ENCODE measurements at places on chromosomes 3 and 15.

DNA sequence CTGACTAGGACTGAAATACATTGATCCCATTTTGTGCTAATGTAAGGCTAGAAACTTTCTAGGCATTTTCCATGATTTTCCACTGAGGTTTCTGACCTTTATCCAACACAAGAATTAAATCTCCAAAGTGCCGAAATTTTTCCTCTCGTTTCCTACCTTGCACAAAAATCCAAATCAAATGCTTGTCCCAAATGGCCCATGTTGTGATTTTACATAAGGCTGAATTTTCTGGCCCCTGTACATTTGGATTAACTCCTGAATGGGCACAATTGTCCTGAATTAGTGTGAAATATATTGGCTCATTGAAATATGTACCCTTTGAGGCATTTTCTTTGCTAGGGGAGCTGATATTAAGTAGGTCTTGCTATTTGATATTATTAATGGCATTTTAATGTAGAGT, 105.6 kb upstream of the CBLB start:
- no peak for DNase-seq

DNA sequence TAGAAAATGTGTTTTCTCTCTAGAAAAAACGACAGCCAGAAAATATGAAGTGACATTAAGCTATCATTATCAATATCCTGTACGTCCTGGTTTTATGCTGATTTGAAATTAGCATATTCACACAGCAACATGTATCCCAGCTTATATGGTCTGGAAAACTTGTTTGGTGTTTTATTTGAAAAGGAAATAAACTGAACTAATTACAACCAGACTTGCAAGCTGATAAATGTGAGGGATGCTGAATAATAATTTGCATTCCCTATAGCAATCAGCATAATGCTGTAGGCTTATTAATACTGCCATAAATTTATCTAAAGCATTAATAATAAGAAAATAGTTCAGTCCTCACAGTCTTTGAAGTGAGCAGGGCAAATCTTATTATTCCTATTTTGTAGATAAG, 336.9 kb upstream of the UMPS start:
- no peak for DNase-seq

GRCh38 chr3:15753056-15753710, 44.6 kb downstream of the ANKRD28 start:
- DNase-seq = no peak

DNA sequence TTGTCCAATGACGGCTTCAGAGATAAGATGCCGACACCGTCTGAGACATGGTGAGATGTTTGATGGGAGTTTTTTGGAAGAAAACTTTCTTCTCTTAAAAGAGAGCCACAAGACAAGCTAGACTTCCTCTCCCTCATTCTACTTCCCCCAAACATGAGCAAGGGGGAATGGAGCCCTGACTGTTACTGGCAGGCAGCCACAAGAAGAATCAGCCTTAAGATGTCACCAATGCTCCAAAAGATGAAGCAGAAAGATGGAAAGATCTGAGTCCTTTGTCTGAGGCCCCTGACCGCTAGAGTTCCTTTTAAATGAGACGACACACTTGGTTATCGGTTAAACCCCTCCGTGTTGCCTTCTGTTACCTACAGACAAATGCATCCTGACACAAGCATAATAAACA, 108.7 kb downstream of the ST8SIA2 start:
- DNase-seq = no peak

GRCh38 chr3:108106031-108106430, 15.2 kb upstream of the CD47 start:
- no peak for DNase-seq

DNA sequence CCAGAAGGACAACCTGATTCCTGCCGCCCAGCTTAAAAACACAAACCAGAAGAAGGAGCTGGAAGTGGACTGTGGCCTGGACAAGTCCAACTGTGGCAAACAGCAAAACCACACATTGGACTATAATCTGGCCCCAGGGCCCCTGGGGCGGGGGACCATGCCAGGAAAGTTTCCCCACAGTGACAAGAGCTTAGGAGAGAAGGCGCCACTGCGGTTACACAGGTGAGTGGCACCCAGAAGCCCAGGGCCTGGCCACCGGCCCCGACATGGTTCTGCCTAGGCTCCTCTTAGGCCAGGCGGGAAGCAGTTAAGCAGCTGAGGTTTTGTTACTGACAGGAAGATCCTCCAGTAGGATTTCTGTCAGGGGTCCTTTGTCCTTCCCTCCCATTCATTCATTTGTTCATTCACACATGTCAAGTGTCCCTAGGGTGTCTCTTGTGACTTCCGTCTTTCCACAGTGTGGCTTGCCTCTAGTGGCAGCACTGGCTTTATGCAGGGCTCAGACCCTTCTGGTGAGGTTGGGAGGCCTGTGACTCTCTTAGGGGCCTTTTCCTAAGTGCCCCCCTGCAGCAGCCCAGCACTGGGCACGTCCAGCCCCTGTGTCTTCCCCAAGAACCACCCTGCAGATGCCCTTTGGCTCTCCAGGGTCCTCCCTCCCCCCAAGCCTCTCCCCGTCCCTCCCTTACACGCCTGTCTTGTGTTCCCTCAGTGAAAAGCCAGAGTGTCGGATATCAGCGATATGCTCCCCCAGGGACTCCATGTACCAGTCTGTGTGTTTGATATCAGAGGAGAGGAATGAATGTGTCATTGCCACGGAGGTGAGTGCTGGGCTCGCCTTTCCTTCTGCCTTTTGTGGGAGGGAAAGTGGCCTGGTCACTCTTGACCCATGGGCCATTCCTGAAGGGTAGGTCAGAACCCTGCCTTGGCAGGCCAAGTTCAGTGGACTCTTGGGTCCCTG, 7.8 kb downstream of the DLL4 start:
- no peak for DNase-seq

GRCh38 chr3:197573048-197573767, 17.4 kb upstream of the BDH1 start:
- no peak for DNase-seq

DNA sequence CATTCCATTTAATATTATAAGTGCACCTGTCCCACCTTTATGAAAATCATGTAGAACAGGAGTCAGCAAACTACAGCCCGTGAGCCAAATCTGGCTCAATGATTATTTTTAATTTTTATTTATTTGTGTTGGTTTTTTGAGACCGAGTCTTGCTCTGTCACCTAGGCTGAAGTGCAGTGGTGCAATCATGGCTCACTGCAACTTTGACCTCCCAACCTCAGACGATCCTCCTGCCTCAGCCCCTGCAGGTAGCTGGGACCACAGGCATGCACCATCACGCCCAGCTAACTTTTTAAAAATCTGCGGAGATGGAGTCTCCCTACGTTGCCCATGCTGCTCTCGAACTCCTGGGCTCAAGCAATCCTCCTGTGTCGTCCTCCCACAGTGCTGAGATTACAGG, 42.0 kb downstream of the MYO1E start:
- DNase-seq = no peak

- no peak for DNase-seq
These were observed 20.1 kb upstream of the ST3GAL6 start for GRCh38 chr3:98743071-98743470.

All from NT2/D1 (cell line).